ENCODE measurements at places on chromosomes 12 and 14.
A peak's percentile ranks its signal among the peaks of the same experiment; 100 is the strongest.

DNA sequence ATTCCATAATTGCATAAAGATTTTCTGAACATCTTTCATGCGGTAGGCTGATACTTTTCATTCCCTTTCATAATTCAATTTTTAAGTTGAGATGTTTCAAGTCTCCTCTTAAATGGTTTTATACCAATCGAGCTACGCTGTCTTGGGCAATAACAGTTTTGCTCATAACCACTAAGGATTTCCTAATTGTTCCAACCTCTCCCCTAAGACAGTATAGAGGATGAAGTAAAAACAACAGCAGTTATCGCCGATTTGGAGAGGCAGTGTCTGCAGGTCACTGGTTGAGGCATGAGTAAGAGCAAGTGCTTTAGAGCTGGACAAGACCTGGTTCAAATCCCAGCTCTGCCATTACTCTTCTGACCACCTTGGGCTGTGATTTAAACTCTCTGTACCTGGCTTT is 6.9 kb upstream of the MED13L start:
- peak; percentile 14 for DNase-seq

- DNase-seq: no peak
Measured at GRCh38 chr12:103524238-103524875, 28.6 kb upstream of the C12orf42 start.

DNA sequence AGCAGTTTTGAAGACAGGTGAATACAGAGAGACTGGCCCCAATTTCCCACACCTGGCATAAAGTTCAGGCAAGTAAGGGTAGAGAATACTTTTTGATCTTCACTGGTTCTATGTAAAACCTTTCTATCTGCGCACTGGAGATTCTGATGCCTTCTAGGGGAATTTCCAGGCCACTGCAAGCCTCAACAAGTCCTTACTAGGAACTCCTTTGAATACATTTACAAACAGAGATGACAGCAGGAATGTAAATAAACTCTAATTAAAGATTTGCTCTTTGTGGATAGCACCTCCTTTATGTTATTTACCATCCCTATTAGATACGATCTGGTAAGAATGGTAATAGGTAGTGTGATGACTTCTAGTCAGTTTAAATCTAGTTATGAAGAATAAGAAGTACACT is 69.2 kb downstream of the NTN4 start:
- DNase-seq: peak; percentile 11

- DNase-seq: no peak
Measured at GRCh38 chr14:95365401-95365800, 45.7 kb upstream of the CLMN start.

DNA sequence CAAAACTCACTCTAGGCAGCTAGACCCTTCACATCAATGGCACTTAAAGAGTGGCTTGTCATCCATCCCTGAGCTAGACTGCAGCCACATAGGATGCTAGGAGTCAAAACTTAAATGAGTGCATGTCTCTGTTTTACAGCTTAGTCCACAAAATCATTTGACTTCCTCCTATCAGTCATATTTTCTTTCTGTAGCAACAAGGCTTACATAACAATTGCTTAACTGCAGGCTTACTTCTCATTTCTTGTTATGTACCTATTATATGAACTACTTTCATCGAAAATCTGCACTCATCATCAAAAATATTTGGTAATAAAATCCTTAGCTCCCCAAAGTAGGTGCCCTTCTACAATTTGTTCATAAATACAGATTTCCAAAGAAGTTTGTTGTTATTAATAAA is 30.1 kb downstream of the CLEC1A start:
- peak; percentile 41 for DNase-seq

GRCh38 chr14:22379727-22380126 is 209.3 kb downstream of the DAD1 start:
- no peak for DNase-seq

Data from OCI-M1 (cell line).